M059J (cell line): ENCODE measurements at places on chromosomes 6 and 20. TPM values are rescaled to one million over a fixed set of nuclear protein-coding genes. Genes with fewer than 3 reads are reported as not detected.

Gene SNAP25
- total RNA-seq = 11.9 and 15.0 TPM in 2 replicates

Gene VNN1
- 0.20 TPM in 1 of 2 replicates, not detected in the other for total RNA-seq

Gene PRSS16
- total RNA-seq = 2.9 and 5.4 TPM in 2 replicates

DNA sequence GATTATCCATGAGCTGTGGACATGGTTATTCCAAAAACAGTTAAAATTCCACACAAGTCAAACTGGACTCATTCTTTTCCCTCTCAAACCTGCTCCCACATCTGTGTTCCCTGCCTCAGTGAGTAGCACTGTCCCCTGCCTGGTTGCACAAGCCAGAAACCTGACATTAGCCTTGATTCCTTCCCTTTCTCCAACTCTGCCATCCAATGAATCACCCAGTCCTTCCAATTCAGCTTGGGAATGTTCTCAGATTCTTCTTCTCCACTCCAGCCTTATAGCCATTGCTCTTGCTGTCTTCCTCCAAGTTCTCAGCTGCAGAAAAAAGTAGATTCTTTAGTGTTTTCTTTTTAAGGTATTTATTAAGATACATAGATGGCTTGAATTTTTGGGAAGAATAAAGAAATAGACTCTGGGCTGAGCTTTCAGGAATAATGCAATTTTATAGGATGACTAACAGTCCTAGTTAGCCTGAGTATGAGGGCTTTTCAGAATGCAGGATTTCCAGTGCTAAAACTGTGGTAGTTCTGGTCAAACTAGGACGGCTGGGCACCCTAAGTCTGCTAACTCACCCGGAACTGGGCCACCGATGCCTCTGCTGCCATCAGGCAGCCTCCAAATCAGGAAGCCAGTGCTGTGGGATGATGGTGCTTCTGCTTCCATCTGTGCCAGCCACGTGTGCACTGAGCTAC lies 18.2 kb upstream of the SASH1 start:
- peak; percentile 83 for DNase-seq

DNA sequence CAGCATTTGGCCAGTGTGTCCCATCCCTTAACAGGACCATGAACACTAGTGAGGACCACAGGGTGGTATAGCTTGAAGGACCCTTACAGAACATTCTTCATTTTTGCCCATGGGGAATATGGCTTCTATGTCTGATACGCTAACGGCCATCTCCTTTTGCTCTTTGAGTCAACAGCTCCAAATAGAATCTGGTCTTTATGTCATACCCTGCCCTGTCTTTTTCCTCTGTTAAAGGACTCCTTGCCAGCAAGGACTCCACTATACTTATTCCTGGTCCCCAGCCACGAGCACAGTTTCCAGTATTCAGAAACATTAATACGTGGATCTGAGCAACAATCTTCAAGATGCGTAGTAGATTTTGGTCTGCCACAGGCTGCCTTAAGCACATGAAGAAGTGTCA lies 22.5 kb downstream of the SERPINB1 start:
- no peak for DNase-seq

- DNase-seq = no peak
Observed at GRCh38 chr6:41638002-41638934, at the start of gene MDFI. MDFI (plus strand) TSS chr6:41638468; CDS start chr6:41638750, 282 bp downstream.

GRCh38 chr6:124659427-124659826 lies 302.8 kb upstream of the RNF217 start:
- DNase-seq = no peak

- peak; percentile 98 for DNase-seq
Observed at GRCh38 chr20:22921595-22922421, 113.3 kb upstream of the SSTR4 start.

- peak; percentile 54 for DNase-seq
Observed at GRCh38 chr20:48826883-48827771, 672 bp downstream of the PREX1 start.

DNA sequence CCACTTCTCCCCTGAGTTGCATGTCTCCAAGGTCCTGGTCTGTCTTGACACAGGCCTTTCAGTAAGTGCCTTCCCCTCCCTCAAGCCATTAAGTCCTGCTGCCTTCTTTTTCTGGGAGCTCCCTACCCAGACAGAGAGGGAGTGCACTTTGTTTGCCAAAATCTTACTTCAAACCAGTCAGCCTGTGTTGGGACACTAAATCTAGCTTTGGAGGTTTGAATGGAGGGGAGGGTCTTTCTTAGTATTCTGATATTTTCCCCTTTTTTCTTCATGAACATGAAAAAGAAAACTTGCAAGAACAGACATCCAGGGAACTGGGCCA lies 170.7 kb upstream of the PMEPA1 start:
- DNase-seq = no peak

GRCh38 chr6:129596522-129596921 lies 113.5 kb downstream of the ARHGAP18 start:
- DNase-seq = no peak

DNA sequence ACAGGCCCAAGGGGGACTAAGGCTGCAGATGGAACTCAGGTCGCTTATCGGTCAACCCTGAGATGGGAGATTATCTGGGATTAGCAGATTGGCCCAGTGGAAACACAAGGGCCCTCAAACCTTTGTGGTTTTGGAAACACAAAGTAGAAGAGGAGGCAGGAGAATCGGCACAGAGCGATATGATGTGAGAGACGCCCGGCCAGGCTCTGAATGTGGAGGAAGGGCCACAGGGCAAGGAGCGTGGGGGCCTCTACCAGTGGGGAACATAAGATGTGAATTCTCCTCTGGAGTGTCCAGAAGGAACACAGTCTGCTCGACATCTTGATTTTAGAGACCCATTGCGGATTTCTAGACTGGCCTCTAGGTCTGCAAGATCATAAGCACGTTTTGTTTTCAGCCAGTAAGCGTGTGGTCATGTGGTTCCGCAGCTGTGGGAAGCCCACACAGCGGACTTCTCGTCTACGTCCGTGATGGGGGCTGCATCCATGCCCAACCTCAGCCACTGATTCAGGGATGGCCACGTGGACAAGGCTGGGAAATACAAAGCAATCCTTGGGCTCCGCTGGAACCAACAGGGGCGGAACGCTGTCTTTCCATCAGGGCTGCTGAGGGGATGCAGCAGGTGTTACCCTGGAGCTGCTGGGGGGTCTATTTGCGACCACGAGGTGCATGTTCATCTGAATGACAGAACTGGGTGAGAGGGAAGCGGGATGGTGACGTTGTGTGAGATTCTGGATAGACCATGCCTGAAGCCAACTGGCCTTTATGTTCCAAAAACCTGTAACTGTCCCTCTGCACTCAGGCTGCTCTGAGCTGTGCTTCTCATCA lies 127.6 kb upstream of the PMEPA1 start:
- DNase-seq = no peak

- peak; percentile 31 for DNase-seq
Observed at GRCh38 chr6:126880964-126881363, 237.5 kb upstream of the RSPO3 start.

DNA sequence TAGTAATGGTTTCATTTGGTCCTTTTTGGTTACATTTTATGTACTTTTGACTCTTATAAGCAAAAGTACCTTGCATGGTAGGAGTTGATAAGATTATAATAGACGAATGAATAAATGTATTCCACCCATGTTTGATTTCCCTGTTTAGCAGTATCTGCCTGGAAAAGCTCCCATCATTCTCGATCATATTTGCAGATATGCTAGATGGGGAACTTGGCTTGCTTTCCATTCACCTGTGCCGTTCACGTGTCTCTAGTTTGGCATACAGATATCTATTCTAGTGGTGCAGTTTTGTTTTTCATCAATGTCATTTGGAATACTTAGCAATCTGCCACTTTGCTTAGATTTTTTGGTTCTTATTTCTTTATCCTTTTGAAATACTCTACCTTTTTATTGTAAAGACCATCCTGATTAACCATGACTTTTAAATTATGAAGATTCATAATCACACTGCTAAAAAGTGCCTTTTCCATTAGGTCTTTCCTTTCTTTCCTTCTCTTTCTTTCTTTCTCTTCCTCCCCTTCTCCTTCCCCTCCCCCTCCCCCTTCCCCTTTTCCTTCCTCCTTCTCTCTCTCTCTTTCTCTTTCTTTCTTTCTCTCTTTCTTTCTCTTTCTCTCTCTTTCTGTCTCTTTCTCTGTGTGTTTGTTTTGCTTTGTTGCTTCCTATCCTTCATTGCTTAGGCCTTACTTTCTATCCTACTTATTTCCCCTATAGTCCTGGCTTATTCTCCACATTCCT lies 40.4 kb downstream of the ANKS1A start:
- no peak for DNase-seq

GRCh38 chr20:1942486-1943274 lies 47.5 kb downstream of the SIRPA start:
- no peak for DNase-seq

DNA sequence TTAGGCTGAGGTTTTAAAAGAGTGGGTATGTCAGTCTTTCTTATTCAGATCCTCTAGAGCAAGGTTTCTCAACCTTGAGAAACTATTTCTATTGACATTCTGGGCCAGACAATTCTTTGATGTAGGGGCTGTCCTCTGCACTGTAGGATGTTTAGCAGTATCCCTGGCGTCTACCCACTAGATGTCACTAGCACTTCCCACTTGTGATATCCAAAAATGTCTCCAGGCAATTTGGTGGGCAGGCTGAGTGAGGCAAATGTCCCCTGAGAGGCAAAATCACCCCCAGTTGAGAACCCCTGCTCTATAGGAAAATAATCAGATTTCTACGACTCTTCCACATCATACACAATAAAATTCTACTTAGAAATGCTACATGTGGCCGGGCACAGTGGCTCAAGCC lies 7.7 kb upstream of the ZKSCAN8 start:
- peak; percentile 63 for DNase-seq

DNA sequence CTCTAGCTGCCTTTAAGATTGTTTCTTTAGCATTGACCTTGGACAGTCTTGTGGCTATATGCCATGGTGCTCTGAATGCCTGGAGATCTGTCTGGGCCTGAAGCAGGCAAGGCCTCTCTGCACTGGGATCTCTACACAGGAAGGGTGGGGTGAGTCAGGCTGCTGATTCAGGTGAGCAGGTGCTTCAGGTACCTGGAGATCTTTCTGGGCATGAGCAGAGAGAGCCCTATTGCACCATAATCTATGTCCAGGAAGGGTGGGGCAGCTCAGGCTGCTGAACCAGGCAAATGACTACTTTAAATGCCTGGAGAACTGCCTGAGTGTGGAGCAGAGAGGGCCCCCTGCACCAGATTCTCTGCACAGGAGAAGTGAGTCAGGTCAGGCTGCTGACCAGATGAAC lies 94.5 kb downstream of the TPBG start:
- DNase-seq = no peak
